ENCODE measurements at places on chromosomes 3 and 15.

DNA sequence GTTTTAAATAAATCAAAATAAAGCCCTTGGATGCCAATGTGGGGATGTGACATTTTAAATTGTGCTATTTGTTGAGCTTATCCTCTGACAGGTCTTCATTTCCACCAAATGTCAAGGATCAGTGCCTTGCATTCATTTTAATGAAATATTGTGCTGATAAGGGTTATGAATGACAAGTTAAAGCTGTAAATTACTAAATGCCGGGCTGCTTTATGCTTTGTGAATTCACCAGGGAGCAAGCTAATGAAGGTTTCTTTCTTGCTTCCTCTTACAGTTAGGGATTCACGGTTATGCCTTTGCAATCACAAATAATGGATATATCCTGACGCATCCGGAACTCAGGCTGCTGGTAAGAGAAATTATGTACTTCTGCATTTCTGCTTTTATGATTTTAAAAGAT, 81.7 kb downstream of the LRTM1 start:
- no peak for DNase-seq

DNA sequence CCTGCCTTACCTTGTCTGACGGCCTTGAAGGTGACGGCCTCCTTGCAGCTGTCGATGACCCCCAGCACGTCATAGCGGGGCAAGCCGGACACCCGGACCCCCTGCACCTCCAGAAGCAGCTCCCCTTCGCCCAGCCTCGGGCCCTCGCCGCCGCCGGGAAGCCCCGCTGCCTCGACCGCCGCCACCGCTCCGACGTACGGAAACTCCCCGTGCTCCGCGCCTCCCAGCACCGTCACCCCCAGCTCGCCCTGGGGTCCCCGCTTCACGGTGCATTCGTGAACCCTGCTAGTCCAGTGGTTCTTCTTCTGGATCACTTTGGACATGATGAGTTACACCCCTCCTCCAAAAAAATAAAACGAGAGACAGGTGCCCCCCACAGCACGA, 740 bp downstream of the MAGI1 start:
- no peak for DNase-seq

- DNase-seq, result no peak
These were observed 20.6 kb downstream of the CDCP1 start for GRCh38 chr3:45125550-45126026.

DNA sequence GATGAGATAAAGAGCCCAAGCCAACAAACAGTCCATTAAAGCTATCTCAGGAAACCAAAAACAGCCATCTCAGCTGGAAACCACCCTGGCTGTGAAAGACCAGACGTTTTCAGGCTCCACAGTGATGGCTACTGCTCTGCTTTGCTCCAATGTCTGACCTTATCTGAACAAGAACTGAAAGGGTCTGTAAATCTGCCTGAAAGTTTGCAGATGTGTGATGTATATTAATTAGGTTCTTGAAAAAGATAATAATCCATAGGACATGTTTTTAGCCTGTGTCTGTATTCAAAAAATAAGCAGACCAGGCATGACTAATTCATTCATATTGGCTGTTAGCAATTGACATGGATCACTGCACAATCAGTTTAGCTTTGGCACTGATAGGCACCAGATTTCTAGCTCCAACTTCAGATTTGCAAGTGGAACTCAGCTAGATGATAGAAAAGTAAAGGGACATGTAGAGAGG, 611.4 kb upstream of the NAALADL2 start:
- no peak for DNase-seq

GRCh38 chr3:2568929-2569328, 470.3 kb downstream of the CNTN4 start:
- no peak for DNase-seq

Data from CD14-positive monocyte (primary cell).